Forelimb muscle (tissue), 1 donor: ENCODE measurements at places on chromosomes 11 and 22. TPM values are rescaled to one million over a fixed set of nuclear protein-coding genes. Genes with fewer than 3 reads are reported as not detected.

GRCh38 chr22:45497351-45498145 lies 5.1 kb upstream of the FBLN1 start:
- DNase-seq, result no peak

- no peak for DNase-seq
These were observed 19.4 kb upstream of the MYO18B start for GRCh38 chr22:25722626-25723025.

GRCh38 chr11:21321530-21321929 lies 652.1 kb downstream of the NELL1 start:
- no peak for DNase-seq

DNA sequence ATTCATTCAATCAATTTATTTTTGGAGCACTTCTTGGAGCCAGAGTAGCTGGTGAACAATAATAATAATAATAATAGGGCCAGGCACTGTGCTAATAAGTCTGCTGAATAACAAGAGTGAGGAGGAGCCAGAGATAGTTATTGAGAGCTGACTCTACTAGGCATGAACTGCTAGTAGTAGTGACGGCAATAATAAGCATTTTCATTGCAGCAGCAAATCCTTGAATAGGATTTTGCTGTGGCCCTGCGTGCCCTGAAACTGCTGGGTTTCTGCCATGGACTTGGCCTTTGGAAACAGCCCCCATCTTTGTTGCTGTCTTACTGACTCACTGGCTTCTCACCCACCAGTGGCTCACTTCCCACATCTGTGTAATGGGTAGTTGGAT lies 545.9 kb downstream of the MIAT start:
- DNase-seq, result no peak

DNA sequence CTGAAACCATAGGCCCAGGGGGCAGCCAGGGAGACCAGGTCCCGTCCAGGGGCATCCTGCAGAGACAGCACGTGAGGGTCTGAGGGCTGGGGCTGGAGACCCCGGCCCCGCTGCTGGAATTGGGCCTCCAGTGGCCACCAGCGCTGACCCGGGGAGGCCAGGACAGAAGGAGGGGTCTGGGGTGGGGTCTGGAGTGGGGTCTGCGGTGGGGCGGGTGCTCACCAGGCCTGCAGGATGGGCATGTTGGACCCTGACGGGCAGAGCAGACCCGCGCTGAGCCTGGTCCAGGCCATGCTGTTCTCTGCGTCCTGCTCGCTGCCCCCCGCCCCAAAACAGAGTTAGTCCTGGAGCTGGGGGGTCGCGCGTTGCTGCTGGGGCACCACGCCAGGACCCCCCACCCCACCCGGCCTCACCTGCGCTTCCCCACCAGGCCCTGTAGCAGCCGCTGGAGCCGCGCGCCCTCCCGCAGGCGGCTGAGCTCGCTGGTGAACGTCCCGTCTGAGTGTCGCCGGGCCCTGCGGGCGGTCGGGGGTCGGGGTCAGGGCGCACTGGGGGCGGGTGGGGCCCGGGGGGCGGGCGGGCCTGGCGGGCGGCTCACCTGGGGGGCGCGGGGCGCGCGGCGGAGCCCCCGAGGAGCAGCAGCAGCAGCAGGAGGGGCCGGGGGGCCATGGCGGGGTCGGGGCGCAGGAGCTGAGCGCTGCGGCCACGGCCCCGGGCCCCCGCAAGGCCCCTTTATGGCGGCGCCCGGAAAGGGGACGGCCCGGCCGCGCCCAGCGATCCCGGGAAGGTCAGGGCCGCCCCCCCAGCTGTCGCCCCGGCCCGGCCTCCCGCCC lies at the start of gene SCT:
SCT (minus strand) TSS at position 707 of the 833 bp plus-strand sequence; CDS start at position 669, 38 bp downstream.
- DNase-seq, result no peak

DNA sequence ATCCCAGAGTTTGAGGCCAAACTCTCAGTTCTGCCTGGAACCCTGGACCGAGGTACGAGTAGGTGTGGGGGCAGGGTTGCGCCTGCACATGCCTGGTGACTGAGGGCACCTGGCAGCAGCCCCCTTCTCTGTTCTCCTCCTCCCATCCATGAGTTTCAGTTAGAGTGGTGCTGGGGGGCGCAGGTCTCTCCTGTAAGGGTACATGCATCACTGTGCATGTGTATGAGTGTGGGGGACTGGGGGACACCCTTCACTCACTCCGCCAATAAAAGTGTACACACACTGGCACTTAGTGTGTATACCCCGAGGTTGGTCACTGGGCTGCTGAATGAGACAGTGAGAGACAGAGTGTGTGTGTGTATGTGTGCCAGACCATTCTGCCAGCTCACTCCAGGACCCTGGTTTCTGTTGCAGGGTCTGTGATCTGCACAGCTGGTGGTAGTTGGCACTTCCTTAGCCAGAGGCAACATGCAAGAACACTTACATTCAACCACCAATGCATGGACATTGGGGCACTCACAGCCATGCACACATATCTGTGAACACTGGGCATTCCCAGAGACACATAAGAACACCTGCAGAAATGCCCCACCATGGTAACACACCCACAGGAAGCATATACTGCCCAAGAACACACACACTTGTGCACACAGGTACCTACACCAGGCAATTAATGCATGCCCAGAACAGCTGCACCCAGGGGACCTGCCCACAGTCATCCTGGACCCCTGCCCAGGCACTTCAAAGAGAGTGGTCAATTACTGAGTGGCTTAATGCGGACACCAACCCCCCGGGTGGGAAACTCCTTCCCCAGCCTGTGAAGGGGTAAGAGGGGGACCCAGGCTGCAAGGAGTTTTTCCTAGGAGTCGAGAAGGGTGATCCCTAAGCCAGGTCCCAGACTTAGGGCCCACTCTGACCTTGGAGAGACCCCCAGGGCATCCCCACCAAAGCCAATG lies 1.2 kb upstream of the NRXN2 start:
- no peak for DNase-seq

DNA sequence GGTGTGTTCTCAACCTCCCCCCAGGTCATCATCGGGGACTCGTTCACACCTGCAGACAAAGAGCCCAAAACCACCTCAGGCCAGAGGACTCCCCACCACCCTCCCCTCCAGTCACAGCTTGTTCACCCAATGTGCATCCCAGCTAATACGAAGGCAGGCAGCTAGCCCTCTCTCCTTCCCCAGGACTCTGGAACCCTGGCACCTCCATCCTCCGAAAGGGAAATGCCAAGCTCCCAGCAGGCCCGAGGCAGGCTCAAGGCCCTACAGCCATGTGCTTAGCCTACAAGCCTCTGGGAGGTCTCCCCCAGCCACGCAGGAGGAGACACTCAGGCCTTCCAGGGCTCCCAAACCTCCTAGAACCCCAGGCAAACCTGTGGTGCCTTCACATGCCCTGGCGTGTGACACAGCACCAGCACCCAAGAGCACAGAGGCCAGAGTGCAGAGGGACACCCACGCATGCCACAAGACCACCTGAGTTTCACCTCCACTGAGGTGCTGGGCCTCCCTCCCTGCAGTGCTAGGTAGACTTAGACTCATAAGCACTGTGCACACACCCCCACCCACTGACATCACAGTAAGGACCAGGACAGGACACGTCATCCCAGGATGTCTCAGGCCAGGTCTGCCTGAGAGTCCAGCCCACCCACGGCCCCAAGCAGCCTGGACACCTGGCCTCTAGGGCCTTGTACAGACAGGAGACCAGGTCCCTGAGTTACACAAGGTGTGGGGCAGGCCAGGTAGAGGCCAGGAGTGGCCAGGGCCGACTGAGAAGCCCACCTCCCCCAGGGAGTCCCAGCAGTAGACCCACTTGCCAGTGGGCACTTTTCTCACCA lies 6.5 kb downstream of the TSSK2 start:
- no peak for DNase-seq

DNA sequence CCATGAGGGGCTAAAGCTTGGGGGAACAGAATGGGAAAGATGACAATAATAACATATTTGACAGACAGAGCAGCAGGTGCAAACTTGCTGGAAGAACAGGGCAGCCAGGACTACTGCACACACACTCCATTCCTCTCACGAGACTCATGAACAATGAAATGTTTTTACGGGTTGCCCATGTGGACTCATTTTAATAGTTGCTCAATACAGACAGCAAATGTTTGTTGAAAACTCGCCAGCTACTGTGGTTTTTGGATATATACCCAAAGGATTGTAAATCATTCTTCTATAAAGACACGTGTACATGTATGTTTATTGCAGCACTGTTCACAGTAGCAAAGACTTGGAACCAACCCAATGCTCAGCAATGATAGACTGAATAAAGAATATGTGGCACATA lies 10.3 kb downstream of the SYT13 start:
- DNase-seq, result no peak

- no peak for DNase-seq
These were observed 407.5 kb upstream of the ANO5 start for GRCh38 chr11:21785351-21785750.

DNA sequence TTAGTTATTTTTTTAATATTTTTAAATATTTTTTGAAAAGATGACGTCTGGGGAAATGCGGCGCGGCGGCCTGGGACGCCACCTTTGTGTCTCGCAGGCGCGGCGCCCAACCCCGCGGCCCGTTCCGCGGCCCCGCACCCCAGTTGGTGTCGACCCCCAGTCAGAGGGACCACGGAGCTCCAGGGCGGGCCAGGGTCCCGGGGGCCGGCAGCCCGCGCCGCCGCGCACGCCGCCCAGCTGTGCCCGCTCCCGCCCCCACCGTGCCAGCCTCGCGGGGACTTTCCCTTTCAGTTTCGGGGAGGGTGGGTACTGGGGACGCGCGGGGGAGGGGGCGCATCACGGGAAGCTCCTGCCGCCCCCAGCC lies 1.6 kb downstream of the CCND1 start:
- DNase-seq, result no peak

DNA sequence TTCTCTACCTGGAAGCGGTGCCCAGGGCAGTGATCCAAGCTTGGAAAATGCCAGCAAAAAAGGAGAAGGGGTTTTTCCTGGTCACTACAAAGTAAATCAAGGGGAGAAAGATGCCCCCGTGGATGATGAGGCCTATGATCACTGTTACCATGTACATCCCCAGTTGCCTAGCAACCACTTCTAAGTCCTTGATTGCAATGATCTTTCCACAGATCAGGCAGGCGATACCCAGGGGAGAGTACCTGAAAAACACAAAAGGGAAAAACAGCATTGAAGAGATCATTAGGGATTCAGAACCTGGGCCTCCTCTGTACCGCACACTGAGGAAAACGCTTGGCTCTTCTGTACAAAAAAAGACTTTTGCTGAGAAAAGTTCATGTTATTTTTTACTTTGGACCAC lies 127.1 kb downstream of the SLC1A2 start:
- no peak for DNase-seq

- no peak for DNase-seq
These were observed 500 bp upstream of the ADSL start for GRCh38 chr22:40345815-40346184.

- DNase-seq, result no peak
These were observed 3.3 kb upstream of the HEPN1 start for GRCh38 chr11:124915541-124916369.

- no peak for DNase-seq
These were observed 14.0 kb downstream of the C11orf42 start for GRCh38 chr11:6219359-6219758.

GRCh38 chr22:25564979-25565677 lies 653 bp downstream of the GRK3 start:
- DNase-seq, result no peak

- no peak for DNase-seq
These were observed 638 bp downstream of the PARVA start for GRCh38 chr11:12377824-12378593.

- no peak for DNase-seq
These were observed 10.2 kb downstream of the GNB1L start for GRCh38 chr22:19844377-19845053.

The TKFC gene
- 18.5 TPM for polyA plus RNA-seq

The TTLL8 gene
- not detected for polyA plus RNA-seq

The TAF10 gene
- polyA plus RNA-seq, result 120 TPM

The ARVCF gene
- polyA plus RNA-seq, result 122 TPM

The P2RX6 gene
- polyA plus RNA-seq, result 26.5 TPM

The SCUBE2 gene
- 31.3 TPM for polyA plus RNA-seq

The FAM89B gene
- 37.3 TPM for polyA plus RNA-seq

The DDI1 gene
- polyA plus RNA-seq, result not detected

The SYT12 gene
- 0.10 TPM for polyA plus RNA-seq

The TSGA10IP gene
- polyA plus RNA-seq, result 0.25 TPM
